ENCODE measurements at places on chromosomes 3 and 15.

- DNase-seq = no peak
Measured at GRCh38 chr3:100081311-100081710, 33.0 kb downstream of the FILIP1L start.

DNA sequence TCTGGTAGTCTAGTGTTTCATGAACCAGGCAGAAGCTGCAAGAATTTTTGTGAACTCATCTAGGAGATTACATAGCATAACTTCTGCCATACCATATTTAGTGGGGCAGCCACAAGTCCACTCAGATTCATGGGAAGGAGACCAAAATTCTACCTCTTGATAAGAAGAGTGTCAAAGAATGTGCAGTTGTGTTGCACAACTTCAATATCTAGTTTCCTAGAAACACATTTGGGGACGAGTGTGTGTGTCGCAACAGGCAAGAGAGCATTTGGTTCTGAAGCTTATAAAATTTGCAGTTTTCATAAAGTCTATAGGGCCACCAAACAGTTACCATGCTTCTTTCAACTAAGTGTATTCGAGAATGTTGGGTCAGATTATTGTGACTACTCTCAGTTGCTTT is 115.3 kb downstream of the KCNH8 start:
- DNase-seq = no peak

DNA sequence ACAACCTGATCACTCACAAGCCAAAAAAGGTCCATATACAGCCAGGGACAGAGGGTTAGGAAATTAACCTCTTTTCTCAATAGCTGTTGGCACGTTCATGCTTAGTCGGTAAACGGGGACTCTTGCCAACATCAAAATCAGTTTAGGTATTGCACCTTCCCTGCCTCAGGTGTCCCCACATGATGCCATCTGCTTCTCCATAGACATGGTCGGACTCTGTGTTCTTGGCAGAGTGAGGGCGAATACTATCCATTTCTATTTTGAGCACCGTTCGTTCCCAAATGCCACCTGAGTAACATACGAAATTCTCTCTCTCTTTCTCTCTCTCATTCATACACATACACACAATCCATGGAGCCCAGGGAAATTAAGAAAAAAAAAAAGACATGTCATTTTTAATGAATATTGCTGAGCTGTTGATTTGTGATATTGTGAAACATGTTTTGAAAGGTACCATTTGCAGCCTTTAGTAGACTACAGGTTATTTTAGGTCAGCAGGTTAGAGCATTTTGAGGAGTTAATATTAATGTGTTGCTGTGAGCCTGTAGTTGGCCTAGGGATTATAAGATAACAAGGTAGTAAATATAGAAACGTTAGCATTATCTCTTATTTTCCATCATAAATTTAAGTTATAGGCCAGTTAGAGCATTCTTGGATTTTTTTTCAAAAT is 78.5 kb downstream of the GHSR start:
- DNase-seq = no peak

GRCh38 chr15:86929461-86929860 is 849.8 kb downstream of the AGBL1 start:
- DNase-seq = no peak

GRCh38 chr3:173584838-173585831 is 187.6 kb downstream of the NLGN1 start:
- peak; percentile 85 for DNase-seq

- no peak for DNase-seq
Measured at GRCh38 chr3:55875113-55875512, 388.0 kb upstream of the WNT5A start.

- DNase-seq = no peak
Measured at GRCh38 chr3:20516311-20516710, 330.3 kb upstream of the SGO1 start.

DNA sequence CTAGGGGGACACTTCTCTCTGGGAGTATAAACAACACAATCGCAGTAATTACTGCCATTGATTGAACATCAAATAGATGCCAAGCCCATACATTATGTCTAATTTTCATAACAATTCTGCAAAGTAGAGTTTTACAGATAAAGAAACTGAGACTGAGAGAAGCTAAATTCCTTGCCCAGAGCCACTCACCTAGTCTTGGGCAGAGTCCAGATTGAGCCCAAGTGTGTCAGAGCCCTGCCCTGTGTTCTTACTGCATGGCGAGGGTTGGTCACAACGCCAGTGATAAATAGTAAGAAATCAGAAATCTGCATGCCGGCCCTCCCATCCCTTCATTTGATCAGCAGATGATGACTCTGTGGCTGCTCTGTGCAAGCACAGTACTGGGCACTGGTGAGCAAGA is 106.3 kb downstream of the C3orf70 start:
- no peak for DNase-seq

GRCh38 chr3:172544404-172544803 is 21.2 kb upstream of the TNFSF10 start:
- no peak for DNase-seq

DNA sequence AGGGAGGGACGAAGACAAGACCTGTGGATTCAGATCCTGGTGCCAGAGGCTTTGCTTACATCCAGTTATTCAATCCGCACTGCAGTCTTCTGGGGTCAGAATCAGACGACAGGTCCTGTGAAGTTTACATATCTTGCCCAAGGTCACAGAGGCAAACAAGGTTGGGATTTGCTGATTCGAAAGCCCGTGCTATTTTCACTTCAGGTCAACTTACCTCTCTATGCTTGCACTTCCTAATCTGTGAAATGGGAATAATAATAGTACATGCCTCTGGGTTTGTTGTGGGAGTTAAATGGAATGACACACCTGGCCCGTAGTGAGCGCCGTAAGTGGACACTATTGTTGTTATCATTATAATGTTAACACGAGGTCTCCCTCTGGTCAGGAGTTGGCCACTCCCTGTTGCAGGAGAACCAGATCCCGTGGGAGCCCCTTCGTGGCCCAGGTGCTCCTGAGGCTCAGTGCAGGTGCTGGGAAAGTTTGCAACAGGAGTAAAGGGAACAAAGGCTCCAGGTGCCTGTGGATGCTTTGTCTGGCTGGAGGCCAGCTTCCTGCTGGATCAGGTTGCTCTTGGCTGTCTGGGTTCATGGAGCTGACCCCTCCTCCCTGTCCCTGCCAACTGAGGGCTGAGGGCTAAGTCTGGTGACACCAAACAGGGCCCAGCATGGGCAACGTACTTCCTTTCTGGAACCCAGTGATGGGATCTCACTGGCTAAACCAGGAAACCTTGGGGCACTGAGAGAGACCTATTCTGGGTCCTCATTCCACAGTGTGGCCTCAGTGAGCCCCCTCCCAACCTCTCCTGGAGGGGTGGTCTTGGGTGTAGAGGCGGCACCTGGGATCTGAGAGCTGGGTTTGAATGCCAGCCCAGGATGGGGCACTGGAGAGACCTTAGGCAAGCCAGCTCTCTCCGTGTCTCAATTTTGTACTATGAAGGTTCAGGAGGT is 40.1 kb upstream of the SEMA4B start:
- no peak for DNase-seq

DNA sequence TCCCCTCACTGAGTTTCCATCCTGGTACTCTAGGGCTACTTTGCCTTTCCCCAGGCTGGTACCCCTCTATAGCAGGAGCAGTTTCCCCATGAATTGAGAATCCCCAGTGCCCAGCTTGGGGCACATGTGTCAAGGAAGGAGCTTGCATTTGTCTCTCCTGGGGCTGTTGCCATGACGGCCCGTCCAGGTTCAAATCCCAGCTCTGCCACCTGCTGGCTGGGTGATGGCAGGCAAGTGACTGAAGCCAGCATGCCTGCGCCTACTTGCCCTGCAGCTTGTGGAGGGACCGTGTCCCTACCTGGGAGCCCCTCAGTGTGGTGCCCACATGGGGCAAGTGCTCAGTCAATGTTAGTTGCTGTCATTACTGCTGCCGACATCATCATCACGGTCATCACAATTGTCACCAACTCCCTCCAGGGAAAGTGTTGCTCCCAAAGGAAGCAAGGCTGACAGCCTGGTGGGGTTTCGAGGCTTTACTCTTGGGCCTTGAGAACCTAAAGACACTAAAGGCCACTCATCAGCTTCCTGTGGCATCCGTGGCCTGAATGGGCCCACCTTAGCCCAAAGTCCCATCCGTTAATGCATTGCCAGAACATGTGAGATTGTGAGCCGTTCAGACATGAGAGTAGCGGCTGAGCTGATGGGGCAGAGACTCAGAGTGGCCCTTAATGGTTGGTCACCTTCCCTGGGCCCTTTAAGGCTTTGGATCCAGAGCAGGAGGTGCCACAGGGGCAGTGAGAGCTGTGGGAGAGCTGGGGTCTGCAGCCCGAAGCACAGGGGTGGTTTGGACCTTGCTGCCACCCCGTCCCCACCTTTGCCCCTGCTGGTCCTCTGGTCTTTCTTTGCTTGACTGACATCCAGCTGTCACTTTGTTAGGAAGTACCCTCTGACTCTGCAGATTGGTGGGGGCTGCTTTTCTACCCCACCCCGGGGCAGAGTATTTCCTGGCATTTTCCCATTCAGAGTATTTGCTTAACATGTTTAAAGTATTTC is 144.4 kb downstream of the DNAJB8 start:
- DNase-seq = peak; percentile 47

DNA sequence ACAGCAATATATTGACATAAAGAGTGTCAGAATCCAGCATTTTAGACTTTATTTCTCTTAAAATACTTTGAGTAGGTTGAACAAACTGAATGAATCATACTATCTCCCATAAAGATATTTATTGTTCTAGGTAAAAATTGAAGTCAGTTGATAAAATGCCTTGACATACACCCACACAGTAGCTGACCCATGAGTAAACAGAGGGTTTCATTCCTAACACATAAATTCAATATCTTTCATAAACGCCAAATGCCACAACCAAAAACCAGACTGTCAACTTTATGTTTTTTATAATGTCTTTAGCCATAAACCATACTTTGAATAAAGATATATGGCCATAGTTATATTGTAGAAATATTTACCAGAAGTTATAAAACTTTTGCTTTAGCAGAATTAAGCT is 742.4 kb downstream of the NAALADL2 start:
- DNase-seq = no peak

DNA sequence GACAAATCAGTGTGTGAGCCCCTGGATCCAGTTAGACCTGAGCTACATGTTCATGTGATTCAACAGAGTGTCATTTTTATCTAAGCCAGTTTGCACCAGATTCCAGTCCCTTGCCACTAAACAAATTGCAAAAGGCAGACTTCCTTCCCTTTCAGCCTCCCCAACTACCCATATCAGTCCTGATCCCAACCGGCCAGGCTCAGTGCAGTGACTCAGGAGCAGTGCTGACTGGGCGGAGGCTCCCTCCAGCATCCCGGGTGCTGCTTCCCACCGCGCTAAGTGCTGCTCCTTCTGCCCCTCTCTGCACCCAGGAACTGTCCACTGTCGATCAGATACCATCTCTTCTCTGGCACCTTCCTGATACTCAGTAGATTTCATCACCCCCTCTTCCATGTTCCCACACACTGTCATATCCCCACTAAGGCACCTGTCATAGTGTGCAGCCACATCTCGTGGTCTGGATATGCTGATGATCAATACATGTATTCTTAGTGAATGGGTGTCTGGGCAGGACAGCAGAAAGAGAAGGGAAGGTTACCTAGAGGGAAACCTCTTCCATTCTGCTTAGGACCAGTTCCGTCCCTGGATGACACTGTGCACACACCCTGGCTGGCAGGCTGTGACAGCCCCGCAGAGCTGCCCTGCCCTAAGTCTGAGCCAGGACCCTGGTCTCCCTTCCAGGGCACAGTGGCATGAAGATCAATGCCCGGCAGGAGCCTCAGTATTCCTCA is 108.8 kb upstream of the RAD18 start:
- DNase-seq = no peak

- no peak for DNase-seq
Measured at GRCh38 chr3:38020342-38020726, 9.1 kb downstream of the PLCD1 start.

Measured in M059J (cell line).